M059J (cell line): ENCODE measurements at places on chromosomes 16 and 17. TPM values are rescaled to one million over a fixed set of nuclear protein-coding genes. Genes with fewer than 3 reads are reported as not detected.

GRCh38 chr16:84519855-84520254 is 15.4 kb upstream of the MEAK7 start:
- no peak for DNase-seq

DNA sequence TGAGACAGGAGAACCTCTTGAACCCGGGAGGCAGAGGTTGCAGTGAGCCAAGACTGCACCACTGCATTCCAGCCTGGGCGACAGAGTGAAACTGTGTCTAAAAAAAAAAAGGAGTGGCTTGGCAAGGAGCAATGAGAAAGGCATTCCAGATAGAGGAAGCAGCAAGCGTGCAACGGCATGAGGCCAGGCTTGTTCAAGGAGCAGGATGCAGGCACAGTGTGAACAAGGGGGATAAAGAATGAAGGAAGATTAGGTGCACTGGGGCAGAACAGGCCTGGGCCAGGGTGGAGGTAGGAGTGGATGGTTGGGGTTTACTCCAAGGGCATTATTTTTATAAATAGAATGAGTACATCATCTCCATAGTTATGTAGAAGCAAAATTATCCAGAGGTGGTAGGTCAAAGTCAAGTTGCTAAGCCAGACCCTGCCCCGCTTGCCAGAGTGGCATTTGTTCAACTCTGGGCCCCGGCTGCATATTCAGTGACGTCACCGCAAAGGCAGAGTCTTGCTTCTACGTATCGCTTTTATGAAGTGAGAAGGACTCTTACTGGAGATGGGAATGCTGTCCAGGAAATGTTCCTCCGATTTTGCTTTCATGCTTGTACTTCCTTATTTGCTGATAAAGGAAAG is 100.2 kb downstream of the KATNIP start:
- no peak for DNase-seq

GRCh38 chr17:28370744-28371103 is 617 bp upstream of the VTN start:
- DNase-seq = no peak

DNA sequence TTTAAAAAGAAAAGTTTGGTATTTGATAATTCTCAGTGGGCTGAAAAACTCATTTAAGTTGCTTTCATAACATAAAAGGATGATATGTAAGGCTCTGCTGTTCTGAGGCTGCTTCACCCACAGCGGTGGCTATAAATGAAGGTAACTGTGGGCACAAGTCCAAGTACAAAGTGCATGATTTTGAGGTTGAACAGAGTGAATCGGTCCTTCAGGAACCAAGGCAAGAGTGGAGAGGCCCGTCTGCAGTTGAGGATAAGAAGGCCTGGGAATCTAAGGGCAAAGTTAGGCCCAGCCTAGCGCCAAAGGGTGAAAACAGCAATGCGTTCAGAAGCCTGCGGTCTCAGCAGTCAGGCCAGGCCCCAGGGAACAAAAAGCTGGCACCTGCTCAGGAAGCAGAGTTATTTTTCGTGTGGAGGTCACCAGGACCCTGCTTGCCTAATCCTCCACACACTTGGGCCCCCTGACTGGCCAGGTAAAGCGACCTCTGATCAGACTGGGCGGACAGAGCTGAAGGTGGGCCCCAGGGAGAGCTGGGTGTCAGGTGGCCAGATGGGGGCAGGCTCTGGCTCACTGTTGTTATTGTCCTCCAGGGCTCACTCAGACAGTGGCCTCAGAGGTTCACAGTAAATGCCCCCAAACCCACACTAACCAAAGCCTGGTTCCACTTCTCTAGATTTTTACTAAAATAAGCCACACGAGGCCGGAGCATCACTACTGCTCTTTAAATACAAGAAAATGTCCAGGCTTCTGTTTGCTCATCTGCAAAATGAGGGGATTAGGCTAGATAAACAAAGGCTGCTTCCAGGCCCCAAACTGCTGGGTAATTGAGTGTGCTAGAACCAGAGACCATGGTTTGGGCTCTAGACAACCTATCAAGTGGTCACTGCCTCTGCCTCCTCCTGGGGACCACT is 46.5 kb downstream of the TEX2 start:
- peak; percentile 26 for DNase-seq

DNA sequence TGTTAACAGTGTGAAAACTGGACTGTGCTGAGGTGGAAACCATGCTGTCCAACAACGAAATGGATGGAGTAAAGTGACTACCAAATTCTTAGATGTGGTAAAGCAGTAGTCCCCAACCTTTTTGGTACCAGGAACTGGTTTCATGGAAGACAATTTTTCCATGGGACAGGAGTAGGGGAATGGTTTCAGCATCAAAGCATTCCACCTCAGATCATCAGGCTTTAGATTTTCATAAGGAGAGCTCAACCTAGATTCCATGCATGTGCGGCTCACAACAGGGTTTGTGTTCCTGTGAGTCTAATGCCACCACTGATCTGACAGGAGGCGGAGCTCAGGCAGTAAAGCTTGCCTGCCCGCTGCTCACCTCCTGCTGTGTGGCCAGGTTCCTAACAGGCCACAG is 11.5 kb downstream of the SLX4 start:
- no peak for DNase-seq

DNA sequence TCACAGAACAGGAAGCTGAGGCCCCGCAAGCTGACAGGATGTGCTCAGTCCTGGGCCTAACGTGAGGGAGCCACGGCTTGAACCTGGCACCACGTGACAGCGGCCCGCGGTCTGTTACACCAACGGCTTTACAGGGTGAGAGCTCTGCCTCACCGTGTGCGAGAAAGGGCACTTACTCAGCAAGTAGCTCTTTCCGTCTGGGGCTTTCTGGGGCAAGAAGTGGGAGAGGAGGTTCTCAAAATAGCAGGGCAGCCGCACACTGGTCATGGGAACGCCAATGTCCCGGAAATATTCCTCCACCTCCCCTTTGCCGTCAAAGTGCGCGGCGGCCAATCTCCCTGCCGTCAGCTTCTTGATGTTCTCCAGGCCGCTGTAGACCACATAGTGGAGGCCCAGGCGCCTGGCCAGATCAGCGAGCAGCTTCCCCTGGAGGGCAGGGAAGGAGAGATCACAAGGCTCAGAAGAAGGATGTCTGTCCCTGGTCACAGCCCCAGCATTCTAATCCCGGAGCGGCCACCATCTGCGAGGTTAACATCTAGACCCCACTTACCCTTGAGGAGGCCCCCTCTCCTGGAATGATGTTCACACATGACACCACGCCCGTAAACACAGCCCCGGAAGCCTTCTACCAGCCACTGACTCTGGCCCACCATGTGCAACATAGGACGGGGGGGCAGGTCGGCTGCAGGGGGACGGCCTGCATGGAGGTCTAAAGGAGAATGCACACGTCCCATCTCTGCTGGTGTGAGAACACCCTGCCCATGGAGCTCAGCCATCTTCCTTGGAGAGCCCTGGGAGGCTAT is 8.2 kb downstream of the NMRAL1 start:
- no peak for DNase-seq

DNA sequence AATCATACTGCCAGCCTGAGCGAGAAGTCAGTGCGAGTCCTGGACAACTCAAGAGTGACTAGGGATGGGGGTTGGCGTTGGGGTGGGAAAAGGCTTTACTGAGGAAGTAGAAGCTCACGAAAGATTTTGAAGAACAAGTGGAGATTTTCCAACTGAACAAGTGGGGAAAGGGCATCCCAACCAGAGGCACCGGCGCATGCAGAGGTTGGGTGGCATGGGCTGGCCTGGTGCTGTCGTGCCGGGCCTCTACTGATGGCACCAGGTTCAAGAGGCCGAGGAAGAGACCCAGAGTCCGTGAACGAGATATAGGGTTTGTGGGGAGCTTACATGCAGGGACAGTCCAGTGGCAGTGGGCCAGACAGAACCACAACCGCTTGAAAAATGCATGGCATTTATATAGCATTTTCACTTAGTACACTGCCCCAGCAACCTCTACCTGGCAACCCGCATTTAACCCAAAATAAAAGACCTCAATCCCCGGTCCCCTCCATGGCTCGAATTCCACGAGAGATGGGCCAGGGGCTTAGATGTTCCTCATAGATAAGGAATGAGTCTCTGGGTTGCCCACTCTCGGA is 7.7 kb upstream of the ITGA3 start:
- DNase-seq = peak; percentile 67

GRCh38 chr16:23509782-23510163 is 521 bp downstream of the GGA2 start:
- peak; percentile 50 for DNase-seq

GRCh38 chr16:65600629-65601028 is 478.8 kb upstream of the CDH11 start:
- no peak for DNase-seq

DNA sequence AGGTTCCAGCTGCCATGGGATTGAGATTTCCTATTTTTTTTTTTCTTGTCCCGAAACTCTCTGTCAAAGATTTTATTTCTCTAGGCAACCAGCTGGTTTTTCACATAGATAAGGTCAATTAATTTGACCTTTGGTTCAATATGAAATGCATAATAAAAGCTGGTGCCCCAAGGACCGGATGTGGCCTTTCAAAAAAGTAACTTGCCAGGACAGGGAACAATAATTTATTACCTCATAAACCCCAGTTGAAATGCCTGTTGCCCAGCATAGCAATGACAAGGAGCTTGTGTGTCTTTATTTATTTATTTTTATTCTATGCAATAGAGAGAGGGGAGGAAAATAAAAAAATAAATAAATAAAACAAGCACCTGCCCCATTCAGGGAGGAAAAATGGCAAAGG is 472.7 kb downstream of the KCNJ2 start:
- DNase-seq = no peak

DNA sequence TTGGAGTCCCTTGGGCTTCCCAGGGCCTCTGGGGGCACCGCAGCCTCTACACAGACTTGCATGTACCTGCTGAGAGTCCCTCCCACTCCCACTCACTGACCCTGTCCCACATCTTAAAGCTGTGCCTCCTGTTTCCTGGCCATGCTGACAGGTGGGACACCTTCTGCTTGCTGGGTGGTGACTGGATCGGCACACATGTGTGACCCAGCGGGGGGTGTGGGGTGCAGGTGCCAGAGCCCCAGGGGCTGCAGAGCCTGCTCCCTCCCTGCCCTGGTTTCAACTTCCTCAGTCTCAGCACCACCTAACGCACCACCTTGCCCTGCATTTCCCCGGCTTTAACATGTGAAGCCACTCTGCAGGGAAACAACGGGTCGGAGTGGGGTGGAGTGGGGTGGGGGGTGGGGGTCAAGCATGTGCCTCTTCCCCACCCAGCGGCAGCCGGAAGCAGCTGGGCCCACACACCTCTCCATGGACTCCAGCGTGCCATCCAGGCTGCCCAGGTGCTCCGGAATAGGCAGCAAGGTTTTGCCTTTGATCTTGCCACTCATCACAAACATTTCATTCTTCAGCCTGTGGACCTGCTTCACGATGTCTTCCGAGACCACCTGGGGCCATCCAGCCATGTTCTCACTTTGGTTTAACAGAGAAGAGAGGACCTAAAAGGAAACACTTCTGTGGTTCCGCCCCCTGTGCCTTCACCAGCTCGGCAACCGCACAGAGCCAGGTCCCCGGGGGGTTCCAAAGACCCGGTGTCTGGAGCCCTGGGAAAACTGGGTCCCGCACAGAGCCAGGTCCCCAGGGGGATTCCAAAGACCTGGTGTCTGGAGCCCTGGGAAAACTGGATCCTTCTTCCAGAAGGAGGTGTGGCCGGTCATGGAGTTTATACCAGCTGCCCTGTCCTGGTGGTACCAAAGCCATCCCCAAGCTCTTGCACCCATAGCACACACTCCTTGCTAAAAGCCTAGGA is 4.7 kb downstream of the DNAH17 start:
- DNase-seq = no peak

DNA sequence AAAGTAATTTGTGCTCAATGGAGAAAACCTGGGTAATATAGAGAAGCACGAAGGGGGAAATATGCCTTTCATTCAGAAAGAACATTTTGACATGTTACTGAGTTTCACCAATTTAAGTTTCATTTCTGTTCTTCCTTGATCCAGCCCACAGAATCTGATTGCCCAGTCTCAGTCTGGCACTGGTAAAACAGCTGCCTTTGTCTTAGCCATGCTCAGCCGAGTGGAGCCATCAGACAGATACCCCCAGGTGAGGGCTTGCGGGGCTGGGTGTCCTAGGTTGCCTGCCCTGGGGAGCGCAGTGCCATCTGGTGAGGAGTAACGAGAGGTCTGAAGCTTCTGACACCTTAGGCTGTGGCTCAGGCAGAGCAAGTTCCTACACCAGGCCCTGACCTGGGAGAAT is 17.7 kb downstream of the DDX19A start:
- DNase-seq = no peak

DNA sequence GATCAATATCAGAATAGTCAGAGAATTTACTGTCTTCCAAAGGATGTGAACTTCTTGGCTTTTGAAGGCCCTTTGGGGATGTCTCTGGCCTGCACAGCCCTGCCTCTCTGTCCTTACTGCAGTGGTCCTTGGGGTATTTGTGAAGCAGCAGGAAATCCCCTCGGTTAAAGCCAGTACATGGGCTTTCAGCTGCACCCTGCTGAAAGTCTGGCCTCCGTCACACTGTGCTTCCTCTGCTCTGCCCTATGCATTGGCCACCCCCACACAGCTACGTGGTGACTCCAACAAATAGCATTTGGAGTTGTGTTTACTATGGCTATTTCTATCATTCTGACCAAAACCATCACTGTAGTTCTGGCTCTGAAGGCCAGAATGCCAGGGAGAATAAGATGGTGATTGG is 21.2 kb downstream of the SYCE1L start:
- DNase-seq = no peak

Gene SPNS2
- 0.52 and 0.54 TPM in 2 replicates for total RNA-seq

Gene LAT
- 1.2 TPM in 1 of 2 replicates, not detected in the other for total RNA-seq

Gene GLOD4
- total RNA-seq = 84.3 and 116 TPM in 2 replicates

Gene NOTUM
- total RNA-seq = 3.0 and 3.2 TPM in 2 replicates
